ENCODE measurements at places on chromosomes 1 and 21.

DNA sequence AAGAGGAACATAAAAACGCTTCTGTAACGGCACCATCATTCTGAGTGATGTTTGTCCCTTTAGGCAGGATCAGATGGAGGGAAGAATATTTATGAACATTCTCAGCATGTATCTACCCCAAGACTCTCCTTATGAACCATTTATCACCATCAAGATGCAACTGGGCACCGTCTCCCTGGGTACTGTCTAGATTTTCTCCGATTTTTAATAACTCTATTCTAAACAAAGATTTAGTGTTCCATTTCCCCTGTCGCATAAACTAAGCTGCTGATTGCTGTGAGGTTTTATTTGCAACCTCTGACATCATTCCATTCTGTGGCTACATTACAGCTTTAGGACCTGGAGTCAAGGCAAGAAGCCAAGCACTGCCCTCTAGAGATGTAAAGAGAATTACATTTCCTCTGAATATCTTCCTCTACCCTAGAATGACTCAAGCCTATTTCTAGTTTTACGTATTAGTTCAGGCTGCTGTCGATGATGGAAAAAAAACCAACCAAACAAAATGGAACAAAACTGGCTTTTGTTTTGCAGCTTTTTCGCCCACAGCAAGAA, 130.1 kb upstream of the MAP1LC3C start:
- DNase-seq = no peak

DNA sequence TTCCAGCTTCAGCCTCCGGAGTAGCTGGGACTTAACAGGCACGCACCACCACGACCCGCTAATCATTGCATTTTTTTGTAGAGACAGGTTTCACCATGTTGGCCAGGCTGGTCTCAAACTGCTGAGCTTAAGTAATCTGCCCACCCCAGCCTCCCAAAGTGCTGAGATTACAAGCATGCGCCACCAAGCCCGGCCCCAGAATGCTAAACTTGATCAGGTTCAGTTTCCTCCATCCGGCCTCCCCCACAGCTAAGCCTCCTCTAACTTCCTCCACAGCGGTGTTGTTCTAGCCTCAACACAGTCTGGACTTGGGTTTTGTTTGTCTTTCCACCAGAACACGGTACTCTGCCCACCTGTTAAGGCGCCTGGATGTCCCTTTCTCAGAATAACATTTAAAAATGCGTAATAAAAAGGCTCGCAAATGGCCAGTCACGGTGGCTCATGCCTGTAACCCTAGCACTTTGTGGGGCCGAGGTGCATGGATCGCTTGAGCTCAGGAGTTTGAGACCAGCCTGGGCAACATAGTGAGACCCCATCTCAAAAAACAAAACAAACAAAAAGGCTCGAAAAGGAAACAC, 2.4 kb downstream of the PARP1 start:
- no peak for DNase-seq

- no peak for DNase-seq
These were observed 381.1 kb upstream of the PKN2 start for GRCh38 chr1:88302843-88303486.

GRCh38 chr1:60331647-60332046, 258.1 kb upstream of the C1orf87 start:
- DNase-seq = no peak

GRCh38 chr1:8816831-8817411, 519 bp downstream of the RERE start:
- DNase-seq = peak; percentile 63

DNA sequence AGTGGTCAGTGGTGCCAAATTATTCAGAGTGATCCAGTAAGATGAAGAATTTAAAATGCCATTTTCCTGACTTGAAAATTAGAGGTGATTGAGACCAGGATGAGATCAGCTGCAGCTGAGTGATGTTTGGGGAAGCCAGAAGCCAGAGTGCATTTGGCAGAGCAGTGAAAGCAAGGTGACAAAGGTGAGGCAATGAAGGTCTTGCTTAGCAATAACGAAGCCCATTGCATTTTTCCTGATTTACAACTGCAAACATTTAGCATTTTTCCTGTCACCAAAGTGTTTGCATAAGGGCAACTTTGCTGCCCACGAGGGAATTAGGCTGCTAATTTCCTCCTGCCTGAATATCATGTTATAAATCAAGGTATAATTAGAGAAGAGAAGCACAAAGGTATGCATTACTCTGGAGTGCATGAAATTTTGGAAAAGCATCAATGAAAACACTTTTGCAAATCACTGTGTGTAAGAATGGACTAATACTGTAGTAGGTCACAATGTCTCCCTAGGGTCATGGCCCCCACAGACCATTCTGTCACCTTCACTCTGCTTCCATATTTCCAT, 188.2 kb upstream of the LYPLAL1 start:
- DNase-seq = no peak

DNA sequence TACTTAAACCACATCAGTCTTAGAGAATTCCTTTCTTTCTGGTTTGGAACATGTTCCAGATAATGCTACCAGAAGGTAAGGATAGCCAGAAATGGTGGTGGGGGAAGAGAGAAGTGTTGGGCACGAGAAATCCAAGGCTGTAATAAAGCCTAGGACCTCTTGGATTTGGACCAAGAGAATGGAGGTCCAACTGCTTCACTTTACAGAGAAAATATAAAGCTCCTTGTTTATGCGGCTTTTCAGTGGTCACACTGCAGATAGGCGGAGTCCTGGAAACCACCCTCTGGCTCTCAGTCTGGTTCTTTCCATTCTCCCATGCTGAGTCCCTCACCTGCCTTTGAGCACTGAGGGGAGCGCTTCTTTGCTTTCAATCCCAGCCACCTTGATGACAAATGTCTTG, 87.8 kb downstream of the ADCY10 start:
- DNase-seq = no peak

DNA sequence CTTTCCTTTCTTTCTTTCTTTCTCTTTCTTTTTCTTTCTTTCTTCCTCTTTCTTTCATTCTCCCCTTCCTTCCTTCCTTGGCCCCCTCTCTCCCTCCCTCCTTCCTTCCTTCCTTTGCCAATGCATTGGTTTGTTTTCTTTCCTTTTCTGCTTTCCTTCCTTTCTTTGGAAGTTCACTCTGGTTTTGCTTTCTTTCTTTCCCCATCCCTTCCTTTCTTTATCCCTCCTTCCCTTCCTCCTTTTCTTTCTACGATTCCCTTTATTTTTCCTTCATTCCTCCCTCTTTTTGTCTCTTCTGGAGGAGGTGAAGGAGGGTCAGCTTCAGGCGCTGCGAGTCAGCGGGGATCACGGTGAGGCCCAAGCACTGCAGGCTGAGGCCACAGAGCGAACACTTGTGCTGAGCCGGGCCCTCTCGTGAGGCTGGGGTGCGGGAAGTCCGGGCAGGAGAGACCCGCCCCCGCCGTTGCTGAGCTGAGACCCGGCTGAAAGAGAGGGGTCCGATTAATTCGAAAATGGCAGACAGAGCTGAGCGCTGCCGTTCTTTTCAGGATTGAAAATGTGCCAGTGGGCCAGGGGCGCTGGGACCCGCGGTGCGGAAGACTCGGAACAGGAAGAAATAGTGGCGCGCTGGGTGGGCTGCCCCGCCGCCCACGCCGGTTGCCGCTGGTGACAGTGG, 1.5 kb downstream of the SIM2 start:
- no peak for DNase-seq

GRCh38 chr1:13801655-13802486, 101.9 kb downstream of the PRDM2 start:
- DNase-seq = no peak

DNA sequence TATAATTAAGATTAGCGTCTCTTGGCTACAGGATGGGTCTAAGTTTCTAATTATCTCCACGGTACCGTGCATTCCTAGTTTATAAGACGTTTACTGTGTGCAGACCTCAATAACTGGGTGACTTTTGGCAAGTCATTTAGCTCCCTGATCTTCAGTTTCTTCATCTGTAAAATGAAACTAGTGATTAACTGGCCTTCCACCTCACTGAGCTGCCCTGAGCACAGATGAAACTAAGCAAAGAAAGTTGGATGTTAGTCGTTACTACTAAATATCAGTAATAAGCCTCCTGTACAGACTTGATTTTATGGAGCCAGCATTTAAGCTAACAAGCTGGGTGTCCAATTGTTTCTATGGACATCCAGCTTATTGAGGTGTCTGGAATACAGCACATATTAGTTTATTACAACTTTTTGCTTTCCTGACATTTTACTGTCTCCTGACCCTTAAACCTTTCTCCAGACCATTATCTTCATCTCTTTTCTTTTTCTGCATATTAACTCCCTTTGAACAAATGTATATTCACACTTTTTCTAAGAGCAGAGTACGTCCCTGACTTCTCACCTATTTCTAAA, 1.1 kb downstream of the CR2 start:
- DNase-seq = no peak

GRCh38 chr1:11320153-11320936, 47.3 kb downstream of the UBIAD1 start:
- peak; percentile 74 for DNase-seq
